Activated CD4-positive, CD25-positive, alpha-beta regulatory T cell (primary cell): ENCODE measurements at places on chromosomes 5 and 9.

GRCh38 chr9:136010615-136011361 lies 49.6 kb upstream of the UBAC1 start:
- DNase-seq, result no peak

DNA sequence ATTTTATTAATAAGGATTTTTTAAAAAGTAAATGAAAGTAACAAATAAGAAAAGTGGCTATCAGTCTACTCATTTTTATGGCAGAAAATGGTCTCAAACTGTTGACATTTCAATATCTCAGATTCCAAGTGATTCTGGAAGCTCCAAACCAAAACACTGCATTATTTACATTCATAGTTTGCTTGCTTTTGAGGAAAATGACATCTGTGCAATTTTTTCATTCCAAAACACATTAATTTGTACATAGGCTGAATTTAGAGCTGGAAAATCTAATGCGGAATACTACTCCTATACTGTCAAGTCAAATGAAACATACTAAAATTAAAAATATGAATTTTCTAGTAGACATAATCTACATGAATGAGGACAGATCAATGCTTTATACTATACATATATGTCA lies 1047.6 kb downstream of the CDH9 start:
- no peak for DNase-seq

DNA sequence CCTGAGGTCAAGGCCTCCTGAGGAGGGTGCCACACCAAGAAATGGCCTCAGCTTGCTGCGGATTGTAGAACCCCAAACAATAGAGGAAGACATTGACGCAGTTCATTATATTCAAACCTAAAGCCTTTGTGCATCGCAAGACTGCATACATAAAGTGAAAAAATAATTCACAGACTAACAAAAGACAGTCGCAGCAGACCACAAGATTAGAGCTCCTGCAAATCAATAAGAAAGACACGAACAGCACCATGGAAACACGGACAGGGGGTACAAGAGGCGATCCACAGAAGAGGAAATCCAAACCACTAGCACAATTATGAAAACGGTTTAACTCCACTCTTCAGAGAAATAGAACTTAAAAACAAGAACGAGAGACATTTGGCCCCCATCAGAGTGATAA lies 10.0 kb upstream of the TCOF1 start:
- no peak for DNase-seq

GRCh38 chr9:134407121-134407779 lies 81.0 kb downstream of the RXRA start:
- DNase-seq, result peak; percentile 70

DNA sequence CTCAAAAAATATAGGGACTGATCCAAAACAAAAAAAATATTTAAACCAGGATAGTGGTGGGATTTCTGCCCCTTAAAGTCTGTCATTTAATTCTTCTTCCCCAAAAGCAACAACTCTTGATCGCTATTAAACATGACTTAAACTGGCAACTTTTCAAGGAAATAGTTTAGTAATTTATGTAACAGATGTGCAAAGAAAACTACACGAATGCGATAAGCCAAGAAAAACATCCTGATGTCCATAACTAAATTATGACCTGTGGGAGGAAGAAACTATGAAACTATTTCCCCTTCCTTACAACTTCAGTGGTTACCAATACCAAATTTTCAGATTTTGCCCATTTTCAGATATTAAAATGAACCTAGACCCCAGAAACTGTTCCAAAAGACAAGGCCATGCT lies 31.5 kb downstream of the CLINT1 start:
- no peak for DNase-seq

- DNase-seq, result no peak
Measured at GRCh38 chr5:54272746-54273145, 37.6 kb downstream of the ARL15 start.

DNA sequence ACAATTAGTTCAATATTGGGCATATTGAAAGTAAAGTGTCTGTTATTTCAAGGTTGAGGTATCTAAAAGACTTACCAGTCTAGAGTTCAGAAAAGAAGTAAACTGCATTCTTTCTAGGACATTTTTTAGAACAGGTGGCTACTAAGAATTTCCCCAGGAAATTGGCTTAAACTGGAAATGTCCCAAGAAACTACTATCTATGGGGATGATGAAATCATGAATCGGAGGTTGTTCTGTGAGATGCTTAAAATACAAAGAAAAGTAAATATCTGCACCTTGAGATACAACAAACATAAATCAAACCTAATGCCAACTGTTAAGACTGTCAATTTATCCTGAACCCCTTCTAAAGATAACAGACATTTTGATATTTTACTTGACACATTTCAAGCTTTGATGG lies 226.5 kb upstream of the NREP start:
- no peak for DNase-seq

GRCh38 chr5:168892618-168893186 lies 313.5 kb upstream of the PANK3 start:
- DNase-seq, result no peak

- DNase-seq, result no peak
Measured at GRCh38 chr5:160903551-160903950, 51.5 kb upstream of the ATP10B start.

- no peak for DNase-seq
Measured at GRCh38 chr9:112925058-112925641, 34.5 kb upstream of the SLC46A2 start.

- DNase-seq, result no peak
Measured at GRCh38 chr5:89043676-89044075, 160.7 kb upstream of the MEF2C start.

DNA sequence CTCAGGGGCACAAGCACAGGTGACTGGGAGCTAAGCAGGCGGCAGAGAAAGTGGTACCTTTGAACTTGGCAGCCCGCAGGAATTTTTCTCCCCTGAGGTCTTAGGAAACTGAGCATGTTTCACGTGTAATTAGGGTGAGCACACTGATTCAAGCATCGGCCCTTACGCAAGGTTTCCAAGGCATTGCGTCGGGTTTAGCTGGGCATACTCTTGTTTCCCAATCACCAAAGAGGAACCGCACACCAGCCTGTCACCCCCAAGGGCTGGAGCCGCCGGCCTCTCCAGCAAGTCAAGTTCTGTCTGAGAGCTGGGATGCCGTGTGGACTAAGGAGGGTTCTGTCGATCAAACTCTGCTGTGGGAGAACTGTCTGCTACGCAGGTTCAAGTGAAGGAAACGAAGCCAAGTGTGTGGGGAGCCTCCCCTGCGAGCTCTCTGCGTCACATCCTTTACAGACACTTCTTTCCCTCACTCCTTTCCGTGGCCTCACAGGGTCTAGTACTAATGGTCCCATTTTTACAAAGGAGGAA lies 53.0 kb downstream of the ERGIC1 start:
- no peak for DNase-seq

GRCh38 chr9:118711843-118712242 lies 657.4 kb downstream of the BRINP1 start:
- no peak for DNase-seq

DNA sequence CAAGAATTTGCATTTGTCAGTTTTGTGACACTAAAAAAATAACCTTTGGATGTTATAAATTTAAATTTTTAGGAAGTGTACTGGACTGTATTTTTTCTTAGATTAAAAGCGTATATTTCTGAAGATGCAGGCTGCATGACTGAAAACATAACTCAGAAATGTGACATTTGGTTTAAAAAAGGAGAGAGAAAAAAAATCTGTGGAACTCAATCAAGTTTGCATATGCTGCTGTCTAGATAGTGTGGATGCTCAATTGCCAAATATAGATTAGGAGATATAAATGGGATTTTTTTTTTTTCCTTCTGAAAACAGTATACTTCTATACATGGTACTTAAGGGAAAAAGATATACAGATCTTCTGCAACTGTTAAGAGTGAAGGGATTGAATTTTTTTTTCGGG lies 402.3 kb downstream of the TAF11L14 start:
- DNase-seq, result no peak

DNA sequence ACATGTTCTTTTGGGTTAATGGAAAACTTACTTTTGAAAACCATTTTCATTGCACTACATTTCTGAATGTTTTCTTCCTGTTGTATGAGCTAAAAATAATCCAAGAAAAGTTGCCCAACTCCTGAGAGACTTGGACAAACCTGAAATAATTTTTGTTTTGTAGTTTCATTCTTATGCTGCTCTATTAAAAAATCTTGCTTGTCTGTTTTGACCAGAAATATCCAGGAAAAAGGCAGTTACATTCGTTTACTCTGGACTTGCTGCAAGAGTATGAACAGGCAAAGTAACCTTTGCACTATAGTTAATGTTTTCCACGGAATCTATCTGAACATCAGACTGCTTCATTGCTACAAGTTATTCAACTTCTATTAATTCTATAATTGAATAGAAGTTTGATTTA lies 200.1 kb upstream of the DAB2 start:
- DNase-seq, result no peak

DNA sequence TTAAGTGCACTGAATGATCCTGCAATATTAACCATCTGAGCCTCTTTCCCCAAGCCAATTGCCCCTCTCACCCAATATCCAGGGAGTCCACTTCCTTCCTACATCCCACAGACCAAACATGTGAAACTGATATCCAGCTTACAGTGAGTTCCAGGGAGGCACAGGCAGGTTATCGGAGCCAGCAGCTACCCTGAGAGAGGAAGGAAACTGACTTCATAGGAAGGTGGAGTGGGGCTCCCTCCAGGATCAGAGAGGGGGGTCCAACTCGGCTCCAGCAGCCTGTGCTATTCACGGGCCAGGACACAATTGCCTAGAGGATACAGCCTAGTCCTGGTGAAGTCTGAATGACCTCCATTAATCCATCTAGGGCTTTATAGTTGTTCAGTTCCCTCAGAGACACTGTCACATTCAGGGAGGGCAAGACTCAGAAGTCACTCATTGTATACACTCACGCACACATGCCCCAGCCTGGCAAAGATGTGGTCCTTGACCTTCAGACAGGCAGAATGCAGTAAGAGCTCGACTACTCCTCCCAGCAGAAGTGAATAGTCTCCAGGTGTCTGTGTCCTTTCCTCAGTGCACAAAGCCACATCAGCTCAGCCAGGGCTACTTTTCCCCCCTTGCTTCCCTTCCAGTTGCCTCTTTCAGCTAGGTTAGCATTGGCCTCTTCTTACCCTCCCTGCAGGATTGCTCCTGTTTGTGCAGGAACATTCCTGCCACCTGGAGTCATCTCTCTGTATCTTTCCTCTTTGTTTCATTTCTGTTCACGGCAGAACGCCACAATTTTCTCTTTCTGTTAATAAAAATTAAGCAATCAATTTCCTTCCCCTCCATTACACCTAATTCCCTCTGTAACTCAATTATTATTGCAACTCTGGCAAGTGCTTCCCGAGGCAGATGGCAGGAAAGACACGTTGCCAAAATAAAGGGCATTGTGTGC lies 501.7 kb downstream of the ARHGEF28 start:
- no peak for DNase-seq

GRCh38 chr9:136546697-136547501 lies 1.1 kb upstream of the NOTCH1 start:
- no peak for DNase-seq

- DNase-seq, result no peak
Measured at GRCh38 chr5:176664479-176664878, 17.2 kb downstream of the TSPAN17 start.

DNA sequence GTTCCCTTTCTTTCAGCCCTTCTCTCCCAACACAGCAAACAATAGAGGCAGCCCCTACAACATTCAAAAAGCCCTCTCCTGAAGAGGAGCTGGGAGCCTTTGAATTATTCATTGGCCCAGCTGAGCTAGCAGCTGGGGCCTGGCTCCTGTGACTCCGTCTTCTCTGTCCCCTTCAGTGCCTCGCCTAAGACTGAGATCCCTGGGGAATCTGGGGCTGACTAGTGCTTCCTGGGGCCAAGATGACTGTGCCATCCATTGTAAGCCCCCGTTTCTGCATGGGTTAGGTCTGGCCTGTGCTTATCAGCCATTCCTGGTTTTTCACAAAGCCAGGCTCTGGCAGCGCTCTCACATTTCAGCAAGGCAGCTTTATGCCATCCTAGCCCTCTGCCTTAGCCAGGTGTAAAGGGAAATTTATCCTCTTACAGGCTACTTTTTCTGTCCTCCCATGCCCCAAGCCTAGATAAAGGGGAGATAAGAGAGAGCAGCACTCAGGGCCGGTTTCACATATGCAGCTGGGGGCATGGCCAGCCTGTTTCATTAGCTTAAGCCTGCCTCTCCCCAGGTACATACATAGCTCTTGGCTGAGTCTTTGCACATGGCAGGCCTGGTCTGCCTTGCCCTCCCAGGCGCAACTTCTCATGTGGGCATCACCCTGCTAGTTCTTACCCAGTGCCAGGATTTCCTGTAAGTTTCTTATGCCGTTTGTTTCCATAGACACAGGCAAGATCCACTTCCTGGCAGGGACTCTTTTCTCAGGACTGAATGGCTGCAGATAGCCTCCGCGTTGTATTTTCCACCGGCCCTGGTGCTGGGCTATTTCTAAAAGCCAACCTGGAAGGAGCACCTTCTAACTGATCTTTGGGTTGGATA lies 15.8 kb downstream of the PTPA start:
- DNase-seq, result no peak

GRCh38 chr5:175211956-175212756 lies 231.8 kb downstream of the DRD1 start:
- DNase-seq, result no peak

- peak; percentile 48 for DNase-seq
Measured at GRCh38 chr5:139787568-139788293, 7.9 kb upstream of the PSD2 start.

- DNase-seq, result no peak
Measured at GRCh38 chr9:116897201-116897600, 210.1 kb downstream of the TRIM32 start.

- no peak for DNase-seq
Measured at GRCh38 chr5:160427607-160428006, 6.0 kb downstream of the PTTG1 start.

- no peak for DNase-seq
Measured at GRCh38 chr5:31531543-31531887, 378 bp downstream of the DROSHA start.

DNA sequence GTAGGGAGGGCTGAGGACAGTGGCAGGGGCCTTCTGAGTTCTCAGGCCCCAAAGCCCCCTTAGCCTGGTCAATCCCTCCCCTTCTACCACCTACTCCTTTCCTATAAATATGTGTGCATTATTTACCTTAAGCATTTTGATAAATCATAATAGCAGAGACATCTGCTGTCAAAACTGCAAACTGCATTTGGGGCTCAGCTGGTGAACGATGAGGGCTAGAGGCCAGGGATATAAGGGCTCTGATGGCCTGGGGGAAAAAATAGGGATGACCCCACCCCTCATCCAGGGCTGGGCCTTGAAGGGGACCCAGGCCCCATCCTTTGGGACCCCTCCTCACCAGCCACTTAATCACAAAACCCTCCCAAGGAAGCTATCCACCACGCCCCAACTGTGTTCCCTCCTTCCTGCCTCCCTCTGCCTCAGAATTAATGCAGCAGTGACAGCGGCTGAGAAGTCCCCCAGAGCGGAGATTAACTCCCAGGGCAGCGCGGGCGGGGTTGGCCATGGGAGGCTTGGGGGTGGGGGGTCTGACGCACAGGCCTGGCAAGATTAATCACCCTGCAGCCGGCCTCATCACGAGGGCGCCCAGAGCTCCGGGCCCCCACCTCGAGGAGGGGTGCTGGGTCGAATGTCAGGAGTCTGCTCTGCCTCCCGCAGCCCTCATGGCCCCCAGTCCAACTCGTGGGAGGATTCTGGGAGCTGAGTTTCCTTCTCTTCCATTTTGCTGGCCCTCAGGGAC lies 42.1 kb downstream of the CXXC5 start:
- DNase-seq, result no peak
